ENCODE measurements at places on chromosomes 11 and 22.
A peak's percentile ranks its signal among the peaks of the same experiment; 100 is the strongest.

- no peaks in the 10 kb centered on the region for H3K36me3 ChIP-seq
- no peaks in the 10 kb centered on the region for H3K27me3 ChIP-seq
- no peak overlapping the region for H3K4me3 ChIP-seq
- peaks cover 23% of the 10 kb centered on the region for H3K4me1 ChIP-seq
- no peak for DNase-seq
These were observed 1.9 kb downstream of the P2RX6 start for GRCh38 chr22:21016644-21017420.

GRCh38 chr11:106101819-106102218, 24.4 kb downstream of the AASDHPPT start:
- no peak overlapping the region for H3K27ac ChIP-seq
- H3K36me3 ChIP-seq, result peaks cover 18% of the 10 kb centered on the region
- no peak for DNase-seq
- H3K4me1 ChIP-seq, result no peaks in the 10 kb centered on the region

DNA sequence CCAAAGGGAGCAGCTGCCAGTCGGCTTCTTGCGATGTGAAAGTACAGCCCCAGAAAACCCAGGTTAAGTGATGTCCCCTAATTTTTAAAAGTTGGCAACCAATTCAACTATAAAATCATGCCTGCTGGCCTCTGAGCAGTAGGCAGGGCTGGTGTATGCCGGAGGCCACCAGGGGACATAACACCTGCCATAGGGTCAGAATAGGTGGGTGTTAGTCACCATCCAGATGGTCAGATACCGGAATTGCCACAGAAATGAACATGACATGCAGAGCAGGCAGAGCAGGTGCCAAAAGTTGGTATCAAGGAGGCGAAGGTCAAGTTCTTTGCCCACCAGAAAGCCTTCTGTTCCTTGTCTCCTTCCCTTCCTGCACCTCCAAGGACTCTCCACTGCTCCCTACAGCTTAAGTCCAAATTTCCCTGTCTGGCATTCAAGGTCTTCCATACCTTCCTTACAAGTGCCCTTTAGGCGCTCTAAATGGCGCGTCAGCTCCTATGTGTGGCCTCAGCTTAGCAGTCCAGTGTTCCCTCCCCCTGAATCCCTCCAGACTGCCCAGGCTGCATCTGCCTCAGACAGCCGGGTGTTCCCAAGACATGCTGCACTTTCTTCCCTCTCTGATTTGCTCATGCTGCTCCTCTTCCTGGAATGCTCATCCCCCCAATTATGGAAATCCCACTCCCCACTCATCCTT, 45.1 kb downstream of the PTPRJ start:
- no peaks in the 10 kb centered on the region for H3K27me3 ChIP-seq
- no peak overlapping the region for H3K4me3 ChIP-seq
- no peak for DNase-seq
- peaks cover 20% of the 10 kb centered on the region for H3K4me1 ChIP-seq
- no peaks in the 10 kb centered on the region for H3K36me3 ChIP-seq

- H3K27me3 ChIP-seq, result no peaks in the 10 kb centered on the region
- peak; percentile 43 for DNase-seq
- no peak overlapping the region for H3K27ac ChIP-seq
- peaks cover 6% of the 10 kb centered on the region for H3K4me1 ChIP-seq
- H3K4me3 ChIP-seq, result no peak overlapping the region
- H3K36me3 ChIP-seq, result peaks cover 14% of the 10 kb centered on the region
These were observed 97.1 kb upstream of the PARVA start for GRCh38 chr11:12280199-12280837.

GRCh38 chr11:72216638-72217037, at the start of gene FOLR2:
Gene FOLR2, plus strand, starts transcription at chr11:72216794. Its CDS starts 1,791 bp downstream, at chr11:72218585.
- DNase-seq, result peak; percentile 40
- no peaks in the 10 kb centered on the region for H3K36me3 ChIP-seq
- peak within 1 kb of the TSS; percentile 14 for H3K27ac ChIP-seq
- peaks cover 6% of the 10 kb centered on the region for H3K4me1 ChIP-seq
- peak within 1 kb of the TSS; percentile 13 for H3K4me3 ChIP-seq

DNA sequence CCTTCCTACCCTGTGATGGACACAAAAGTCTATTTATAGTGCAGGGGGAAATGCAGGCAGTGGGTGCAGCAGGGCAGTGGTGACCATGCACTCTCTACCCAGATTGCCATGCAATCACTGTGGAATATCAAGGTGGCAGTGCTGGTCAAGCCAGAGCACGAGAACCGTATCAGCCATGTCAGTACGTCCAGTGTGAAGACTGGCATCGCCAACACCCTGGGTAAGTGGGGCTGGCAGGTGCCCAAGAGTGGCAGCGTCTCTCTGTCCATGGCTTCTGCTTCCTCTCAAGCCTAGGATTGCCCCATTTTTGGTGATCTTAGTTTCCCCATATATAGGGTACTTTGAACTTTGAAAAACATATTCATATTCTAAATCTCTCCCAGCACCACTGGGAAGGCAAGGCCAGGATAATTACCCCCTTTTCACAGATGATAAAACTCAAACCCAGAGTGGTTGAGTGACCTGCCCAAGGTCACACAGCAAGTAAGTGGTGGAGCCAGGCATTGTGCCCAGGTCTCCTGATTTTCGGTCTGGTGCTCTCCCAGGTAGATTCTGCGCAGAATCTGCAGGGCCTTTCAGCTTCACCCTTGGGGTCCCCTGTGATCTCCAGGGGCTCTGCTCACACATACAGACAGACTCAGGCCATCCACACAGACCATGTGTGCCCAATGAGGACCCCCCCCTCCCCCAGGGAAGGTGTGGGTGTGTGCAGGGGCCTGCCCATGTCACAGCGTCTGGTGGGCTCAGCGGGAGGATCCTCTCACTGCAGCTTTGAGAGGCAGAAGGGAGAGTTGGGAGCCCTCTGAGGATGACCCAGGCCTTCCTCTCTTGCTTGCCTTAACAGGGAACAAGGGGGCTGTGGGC, 7.1 kb downstream of the INPPL1 start:
- DNase-seq, result peak; percentile 43
- no peak overlapping the region for H3K4me3 ChIP-seq
- H3K4me1 ChIP-seq, result peaks cover 13% of the 10 kb centered on the region
- H3K27ac ChIP-seq, result no peak overlapping the region
- peaks cover 88% of the 10 kb centered on the region for H3K36me3 ChIP-seq

DNA sequence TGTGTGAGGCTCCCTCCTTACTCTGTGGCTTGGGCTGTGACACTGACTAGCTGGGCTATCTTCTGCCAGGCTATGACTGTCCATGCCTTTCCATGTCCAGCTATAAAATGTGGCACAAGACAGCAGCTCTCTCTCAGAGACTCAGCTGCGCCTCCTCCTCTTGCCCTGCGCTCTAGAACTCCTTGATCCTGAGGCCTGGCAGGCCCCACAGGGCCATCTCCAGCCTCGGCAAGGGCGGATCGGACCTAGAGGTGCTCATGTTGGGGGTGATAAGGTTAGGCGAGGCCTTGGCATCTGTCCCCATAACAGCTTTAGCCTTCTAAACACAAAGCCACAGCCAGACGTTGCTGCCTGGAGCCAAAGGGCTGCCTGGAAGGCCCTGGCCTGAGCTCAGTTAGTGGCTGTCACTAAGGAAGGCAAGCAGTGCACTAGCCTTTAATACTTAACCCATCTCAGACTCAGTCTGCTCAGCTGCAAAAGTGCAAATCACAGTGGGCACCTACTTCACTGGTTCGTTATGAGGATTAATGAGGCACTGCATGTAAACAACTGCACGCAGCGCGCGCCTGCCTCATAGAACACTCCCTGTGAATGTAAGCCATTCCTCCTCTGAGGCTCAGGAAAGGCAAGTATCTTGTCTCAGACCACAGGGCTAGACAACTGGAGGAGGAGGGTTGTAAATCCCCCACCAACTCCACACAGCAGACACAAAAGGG, 1.2 kb downstream of the GUCD1 start:
- H3K36me3 ChIP-seq, result peaks cover 26% of the 10 kb centered on the region
- DNase-seq, result no peak
- no peaks in the 10 kb centered on the region for H3K27me3 ChIP-seq

DNA sequence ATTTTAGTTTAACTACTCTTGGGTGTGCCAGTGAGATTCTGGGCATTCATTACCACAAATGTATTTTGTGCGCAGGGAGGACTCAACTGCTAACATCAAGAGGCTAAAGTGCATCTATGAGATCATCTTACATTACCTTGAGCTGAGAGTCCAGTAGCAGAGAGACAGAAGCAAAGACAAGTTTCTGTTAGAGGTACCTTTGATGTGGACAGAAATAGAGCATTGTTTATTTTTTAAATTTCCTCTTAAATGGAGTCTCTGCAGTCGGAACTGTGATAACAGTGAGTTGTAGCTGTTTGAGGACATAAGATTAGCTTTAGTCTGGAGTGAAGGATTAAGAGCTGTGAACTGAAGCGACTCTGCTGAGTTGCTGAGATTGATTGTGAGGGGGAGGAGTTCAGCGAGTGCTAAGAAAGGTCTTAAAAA, 297.0 kb downstream of the CADM1 start:
- no peak overlapping the region for H3K27ac ChIP-seq
- no peaks in the 10 kb centered on the region for H3K4me1 ChIP-seq
- no peak overlapping the region for H3K4me3 ChIP-seq
- no peaks in the 10 kb centered on the region for H3K27me3 ChIP-seq

DNA sequence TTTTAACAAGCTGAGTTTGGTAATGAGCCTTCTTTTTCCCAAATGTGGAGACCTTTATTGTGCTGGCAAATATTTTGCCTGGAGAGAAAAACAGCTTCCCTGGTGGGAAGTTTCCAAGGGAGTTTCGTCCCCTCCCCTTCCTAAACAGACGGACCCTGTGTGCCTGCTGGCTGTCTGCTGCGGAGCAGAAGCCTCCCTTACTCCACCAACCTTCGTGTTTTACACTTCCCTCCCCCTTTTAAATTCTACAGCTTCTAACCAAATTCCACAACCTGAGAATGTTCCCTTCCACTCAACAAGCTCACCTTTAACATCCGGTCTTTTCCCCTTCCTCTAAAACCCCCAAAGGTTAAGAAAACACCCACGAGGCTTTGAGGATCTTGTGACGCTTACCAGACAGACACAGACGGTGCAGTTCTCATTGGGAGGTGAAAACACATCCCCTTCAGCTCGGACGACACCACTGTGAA, 17.1 kb downstream of the VWCE start:
- DNase-seq, result no peak
- no peak overlapping the region for H3K4me3 ChIP-seq

- H3K36me3 ChIP-seq, result peaks cover 3% of the 10 kb centered on the region
- H3K27ac ChIP-seq, result peak overlapping the region; percentile 87
- no peaks in the 10 kb centered on the region for H3K27me3 ChIP-seq
These were observed 15.6 kb downstream of the TBC1D10A start for GRCh38 chr22:30310881-30311771.

DNA sequence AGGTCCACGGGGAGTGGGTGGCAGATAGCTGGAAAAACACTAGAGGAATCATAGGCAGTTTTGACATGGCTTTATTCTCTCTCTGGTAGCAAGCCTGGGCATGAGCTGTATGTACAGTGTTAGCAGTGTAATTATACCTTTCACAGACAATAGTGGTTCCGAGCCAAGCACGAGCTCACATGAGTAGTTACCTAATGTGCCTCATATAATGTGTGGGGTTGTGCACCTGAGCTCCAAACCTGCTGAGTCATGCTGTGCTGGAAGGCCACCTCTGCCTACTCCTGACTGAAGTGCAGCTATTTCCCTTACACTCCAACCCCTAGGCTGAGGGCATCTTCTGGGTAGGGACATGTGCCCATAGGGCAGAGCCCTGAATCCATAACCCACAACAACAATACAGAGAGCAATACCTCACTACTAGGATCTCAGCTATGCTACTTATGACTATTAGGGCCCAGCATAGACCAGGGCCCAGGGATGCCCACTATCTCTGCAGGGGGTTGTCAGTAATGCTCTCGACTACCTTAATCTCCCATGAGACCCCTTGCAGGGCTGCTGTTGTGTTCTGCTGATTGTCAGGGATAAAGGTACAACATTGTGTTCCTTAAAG, 432.1 kb downstream of the DYNC2H1 start:
- no peaks in the 10 kb centered on the region for H3K36me3 ChIP-seq
- no peak overlapping the region for H3K4me3 ChIP-seq
- H3K27ac ChIP-seq, result no peak overlapping the region
- H3K4me1 ChIP-seq, result no peaks in the 10 kb centered on the region

- no peak overlapping the region for H3K27ac ChIP-seq
- DNase-seq, result no peak
- H3K27me3 ChIP-seq, result no peaks in the 10 kb centered on the region
- peaks cover 3% of the 10 kb centered on the region for H3K4me1 ChIP-seq
- no peaks in the 10 kb centered on the region for H3K36me3 ChIP-seq
- H3K4me3 ChIP-seq, result no peak overlapping the region
These were observed 12.7 kb downstream of the PRG3 start for GRCh38 chr11:57368106-57368844.

DNA sequence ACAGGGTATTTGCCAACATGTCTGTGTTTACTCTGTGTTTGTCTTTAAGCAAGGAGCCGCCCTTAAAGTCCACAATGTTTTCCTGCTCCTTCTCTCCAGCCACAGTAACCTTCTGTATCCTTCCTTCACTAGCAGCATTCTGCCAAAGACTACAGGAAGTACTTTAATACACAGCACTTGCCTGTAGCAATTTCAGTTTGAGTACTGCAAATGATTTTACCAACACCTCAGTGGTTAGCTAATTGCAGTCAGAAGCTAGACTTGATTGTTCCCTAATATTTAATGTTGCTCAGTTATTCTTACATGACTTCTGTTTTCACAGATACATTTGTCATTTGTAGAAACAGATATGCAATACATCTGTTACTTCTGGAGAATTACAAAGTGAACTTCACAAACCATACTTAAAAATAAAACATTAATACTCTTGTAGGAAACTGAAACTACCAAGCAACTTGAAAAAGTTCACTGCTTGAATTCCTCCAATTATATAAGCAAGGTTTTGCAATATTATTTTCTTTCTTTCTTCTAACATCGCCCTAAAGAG, 69.1 kb downstream of the FCHSD2 start:
- H3K27me3 ChIP-seq, result no peaks in the 10 kb centered on the region
- DNase-seq, result no peak
- H3K36me3 ChIP-seq, result no peaks in the 10 kb centered on the region
- peak overlapping the region; percentile 0 for H3K27ac ChIP-seq

DNA sequence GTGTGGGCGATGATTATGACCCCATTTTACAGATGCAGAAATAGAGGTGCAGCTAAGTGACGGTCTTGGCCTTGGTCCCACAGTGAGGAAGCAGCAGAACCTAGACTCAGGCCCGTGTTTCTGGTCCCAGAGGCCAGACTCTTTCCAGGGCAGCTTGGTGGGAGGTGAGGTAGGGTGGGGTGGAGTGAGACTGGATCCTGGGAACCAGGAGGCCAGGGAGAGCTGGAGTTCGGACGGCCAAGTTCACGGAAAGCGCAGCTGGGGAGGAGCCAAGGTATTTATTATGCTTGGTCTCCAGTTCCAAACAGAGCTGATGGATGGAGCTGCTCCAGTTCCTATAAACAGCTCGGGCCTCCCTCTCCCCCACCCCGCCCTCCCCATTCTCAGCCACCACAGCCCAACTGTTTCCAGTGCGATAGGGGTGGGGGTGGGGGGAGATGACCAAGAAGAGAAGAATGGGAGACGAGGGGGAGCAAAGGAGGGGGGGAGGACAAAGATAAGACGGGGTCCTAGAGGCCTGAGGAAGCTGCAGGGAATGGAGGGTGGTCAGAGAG, 16.2 kb downstream of the LRRC32 start:
- H3K4me3 ChIP-seq, result no peak overlapping the region
- peak; percentile 81 for DNase-seq
- no peaks in the 10 kb centered on the region for H3K27me3 ChIP-seq
- H3K27ac ChIP-seq, result peak overlapping the region; percentile 62
- peaks cover 8% of the 10 kb centered on the region for H3K36me3 ChIP-seq
